AG04450 (cell line): ENCODE measurements at places on chromosomes 16 and 17. TPM values are rescaled to one million over a fixed set of nuclear protein-coding genes. Genes with fewer than 3 reads are reported as not detected.

Gene RAC3
- 12.9 and 18.7 TPM in 2 replicates for polyA plus RNA-seq

Gene NUTF2
- 151 and 190 TPM in 2 replicates for polyA plus RNA-seq

Gene TEX14
- 0.02 and 0.09 TPM in 2 replicates for polyA plus RNA-seq

Gene TMEM235
- polyA plus RNA-seq, result not detected in 2 replicates

Gene UMOD
- polyA plus RNA-seq, result not detected in 2 replicates

Gene SLFN14
- not detected in 2 replicates for polyA plus RNA-seq

Gene DOC2A
- 0.22 and 0.46 TPM in 2 replicates for polyA plus RNA-seq

Gene ETV4
- 6.7 and 8.0 TPM in 2 replicates for polyA plus RNA-seq

Gene PDK2
- polyA plus RNA-seq, result 62.4 and 81.7 TPM in 2 replicates

Gene KSR1
- 28.2 and 34.9 TPM in 2 replicates for polyA plus RNA-seq

Gene TBC1D3H
- not detected in 2 replicates for polyA plus RNA-seq

Gene CDH1
- polyA plus RNA-seq, result 0.06 TPM in 1 of 2 replicates, not detected in the other

Gene PDPK1
- polyA plus RNA-seq, result 27.7 and 32.4 TPM in 2 replicates

Gene TERB1
- polyA plus RNA-seq, result not detected in 2 replicates

Gene CNTD1
- 0.09 and 0.14 TPM in 2 replicates for polyA plus RNA-seq

Gene MPO
- not detected in 2 replicates for polyA plus RNA-seq

Gene RNF43
- polyA plus RNA-seq, result not detected in 2 replicates

Gene MYLK3
- polyA plus RNA-seq, result 0.09 and 0.11 TPM in 2 replicates

Gene FBF1
- 2.5 and 4.0 TPM in 2 replicates for polyA plus RNA-seq

Gene AGRP
- not detected in 2 replicates for polyA plus RNA-seq

Gene CCL4
- polyA plus RNA-seq, result not detected in 2 replicates

Gene USP22
- 288 and 295 TPM in 2 replicates for polyA plus RNA-seq

Gene KRT25
- not detected in 2 replicates for polyA plus RNA-seq

Gene ERCC4
- 9.8 and 11.4 TPM in 2 replicates for polyA plus RNA-seq

Gene TMEM98
- 260 and 304 TPM in 2 replicates for polyA plus RNA-seq

Gene C17orf100
- polyA plus RNA-seq, result 1.8 and 1.9 TPM in 2 replicates

Gene CHST5
- polyA plus RNA-seq, result not detected in 2 replicates

Gene VTN
- 0.53 and 1.3 TPM in 2 replicates for polyA plus RNA-seq

Gene CES4A
- polyA plus RNA-seq, result 2.8 and 3.3 TPM in 2 replicates

Gene RAB26
- polyA plus RNA-seq, result 3.6 and 5.2 TPM in 2 replicates

Gene AXIN1
- polyA plus RNA-seq, result 3.5 and 4.7 TPM in 2 replicates
